ENCODE measurements at places on chromosomes 4 and X.

- DNase-seq = no peak
- no peaks in the 10 kb centered on the region for H3K27me3 ChIP-seq
- no peak overlapping the region for H3K27ac ChIP-seq
Observed at GRCh38 chr4:68617003-68617698, 41.0 kb upstream of the UGT2B17 start.

GRCh38 chr4:72094059-72094797 lies 62.4 kb downstream of the NPFFR2 start:
- H3K36me3 ChIP-seq = no peaks in the 10 kb centered on the region
- H3K4me1 ChIP-seq = no peaks in the 10 kb centered on the region
- H3K27me3 ChIP-seq = no peaks in the 10 kb centered on the region
- no peak overlapping the region for H3K4me3 ChIP-seq
- H3K27ac ChIP-seq = no peak overlapping the region

DNA sequence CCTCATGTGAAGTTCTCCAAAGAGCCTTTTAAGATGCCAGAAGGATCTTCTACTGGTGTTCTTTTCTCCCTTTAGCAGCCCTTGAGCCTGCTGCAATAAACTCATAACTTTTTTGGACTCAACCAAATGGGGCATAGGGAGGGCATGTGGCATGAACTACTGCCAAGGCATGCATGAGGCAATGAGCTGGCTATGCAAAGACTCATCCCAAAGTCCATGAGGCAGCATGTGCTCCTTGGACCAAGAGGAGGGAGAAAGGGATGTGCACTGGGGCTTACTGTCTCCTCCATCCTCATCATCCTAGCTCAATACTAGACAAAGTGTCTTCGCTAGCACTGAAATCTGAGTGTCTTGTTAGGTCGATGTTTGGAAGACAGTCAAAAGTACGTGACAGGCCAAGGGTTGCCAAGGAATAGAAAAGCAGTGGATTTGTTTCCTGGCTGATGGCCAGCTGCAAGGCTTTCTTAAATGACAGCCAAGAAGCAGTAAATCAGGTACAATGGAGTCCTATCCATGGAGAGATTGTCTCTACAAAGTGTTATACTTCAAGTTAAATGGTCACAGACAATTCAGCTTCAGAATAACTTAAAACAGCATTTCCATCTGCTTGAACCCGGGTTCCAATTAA lies 44.5 kb upstream of the ATXN3L start:
- no peaks in the 10 kb centered on the region for H3K27me3 ChIP-seq
- H3K36me3 ChIP-seq = no peaks in the 10 kb centered on the region
- H3K4me3 ChIP-seq = no peak overlapping the region

DNA sequence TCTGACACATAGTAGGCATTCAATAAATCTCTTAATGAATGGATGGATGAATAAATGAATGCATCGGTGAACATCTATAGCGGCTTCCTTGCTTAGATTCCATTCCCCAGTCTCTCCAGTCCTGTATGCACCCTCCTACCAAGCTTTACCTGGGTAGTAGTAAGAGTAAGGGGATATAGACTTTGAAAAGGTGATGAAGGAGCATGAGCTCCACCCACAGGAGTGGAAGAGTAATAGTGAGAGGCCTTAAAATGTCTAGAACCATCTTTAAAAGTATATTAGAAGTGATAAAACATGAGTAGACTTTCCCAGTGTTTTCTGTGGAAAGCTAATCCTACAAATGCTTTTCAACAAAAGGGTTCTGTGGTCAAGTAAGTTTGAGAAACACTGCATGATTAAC lies 35.5 kb upstream of the GPC3 start:
- no peaks in the 10 kb centered on the region for H3K4me1 ChIP-seq
- no peak overlapping the region for H3K27ac ChIP-seq
- H3K27me3 ChIP-seq = peaks cover 8% of the 10 kb centered on the region
- H3K4me3 ChIP-seq = no peak overlapping the region
- no peaks in the 10 kb centered on the region for H3K36me3 ChIP-seq

DNA sequence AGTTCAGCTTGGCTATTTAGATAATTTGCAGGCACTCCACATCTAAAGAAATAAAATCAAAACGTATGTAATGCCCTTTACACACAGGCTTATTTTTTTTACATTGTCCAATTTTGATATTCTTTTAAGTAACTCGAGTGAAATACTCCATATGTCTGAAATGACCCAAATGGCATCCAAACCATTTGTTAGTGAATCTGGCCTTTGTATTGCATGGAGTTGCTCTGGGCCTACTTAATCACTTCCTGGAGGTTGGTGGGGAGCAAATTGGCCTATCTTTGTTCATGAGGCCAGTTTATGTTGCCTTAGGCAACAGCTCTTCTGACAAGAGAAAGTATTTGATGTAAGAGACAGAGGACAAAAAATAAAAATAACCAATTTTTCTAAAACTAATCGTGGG lies 47.6 kb upstream of the TMEM131L start:
- no peaks in the 10 kb centered on the region for H3K4me1 ChIP-seq
- H3K4me3 ChIP-seq = no peak overlapping the region
- H3K27me3 ChIP-seq = no peaks in the 10 kb centered on the region
- no peak for DNase-seq

DNA sequence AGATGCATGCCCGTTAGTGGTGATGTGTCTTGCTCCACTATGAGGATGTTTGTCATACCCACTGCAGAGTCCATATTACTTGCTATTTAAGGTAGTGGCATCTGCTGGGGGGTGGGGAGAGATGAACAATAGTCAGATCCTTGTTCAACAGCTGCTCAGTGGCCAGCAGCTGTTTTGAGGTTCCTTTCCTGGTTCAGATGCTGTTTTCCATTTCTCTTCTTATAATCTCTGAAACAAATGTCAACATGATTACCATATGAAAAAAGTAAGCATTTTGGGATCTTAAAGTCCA lies 1567.9 kb upstream of the TENM3 start:
- H3K4me1 ChIP-seq = no peaks in the 10 kb centered on the region
- H3K4me3 ChIP-seq = no peak overlapping the region
- no peaks in the 10 kb centered on the region for H3K27me3 ChIP-seq
- H3K27ac ChIP-seq = no peak overlapping the region

GRCh38 chr4:309807-310206 lies 4.5 kb upstream of the ZNF732 start:
- DNase-seq = no peak
- no peak overlapping the region for H3K27ac ChIP-seq
- H3K36me3 ChIP-seq = no peaks in the 10 kb centered on the region
- H3K4me3 ChIP-seq = no peak overlapping the region
- H3K4me1 ChIP-seq = peaks cover 12% of the 10 kb centered on the region
- peaks cover under 1% of the 10 kb centered on the region for H3K27me3 ChIP-seq

GRCh38 chr4:175891851-175892250 lies 79.8 kb upstream of the GPM6A start:
- no peak overlapping the region for H3K4me3 ChIP-seq
- H3K36me3 ChIP-seq = no peaks in the 10 kb centered on the region
- H3K27me3 ChIP-seq = no peaks in the 10 kb centered on the region
- H3K27ac ChIP-seq = no peak overlapping the region
- H3K4me1 ChIP-seq = no peaks in the 10 kb centered on the region

DNA sequence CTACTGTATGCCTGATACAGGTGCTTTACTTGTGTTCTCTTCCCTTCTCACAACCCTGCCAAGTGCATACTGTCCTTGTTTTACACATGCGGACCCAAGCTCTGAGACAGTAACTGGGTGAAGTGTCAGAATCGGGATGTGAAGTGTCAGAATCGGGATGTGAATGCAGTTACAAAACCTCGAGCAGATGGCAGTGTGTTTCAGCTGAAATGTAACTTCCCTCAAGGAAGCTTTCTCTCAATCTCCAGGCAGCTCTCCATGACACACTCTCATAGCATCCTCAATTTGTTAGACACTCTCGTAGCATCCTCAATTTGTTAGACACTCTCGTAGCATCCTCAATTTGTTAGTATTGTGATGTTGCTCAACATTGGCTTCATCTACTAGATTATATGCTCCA lies 1.1 kb upstream of the HPSE start:
- DNase-seq = no peak
- H3K4me1 ChIP-seq = peaks cover 19% of the 10 kb centered on the region
- no peak overlapping the region for H3K27ac ChIP-seq
- peak overlapping the region; percentile 92 for H3K4me3 ChIP-seq

GRCh38 chrX:63738696-63739095 lies 46.3 kb downstream of the ARHGEF9 start:
- no peak overlapping the region for H3K27ac ChIP-seq
- DNase-seq = no peak
- no peaks in the 10 kb centered on the region for H3K27me3 ChIP-seq
- H3K4me3 ChIP-seq = no peak overlapping the region

- no peak overlapping the region for H3K27ac ChIP-seq
- DNase-seq = no peak
- H3K27me3 ChIP-seq = no peaks in the 10 kb centered on the region
Observed at GRCh38 chr4:159593681-159594080, 490.8 kb downstream of the RAPGEF2 start.

DNA sequence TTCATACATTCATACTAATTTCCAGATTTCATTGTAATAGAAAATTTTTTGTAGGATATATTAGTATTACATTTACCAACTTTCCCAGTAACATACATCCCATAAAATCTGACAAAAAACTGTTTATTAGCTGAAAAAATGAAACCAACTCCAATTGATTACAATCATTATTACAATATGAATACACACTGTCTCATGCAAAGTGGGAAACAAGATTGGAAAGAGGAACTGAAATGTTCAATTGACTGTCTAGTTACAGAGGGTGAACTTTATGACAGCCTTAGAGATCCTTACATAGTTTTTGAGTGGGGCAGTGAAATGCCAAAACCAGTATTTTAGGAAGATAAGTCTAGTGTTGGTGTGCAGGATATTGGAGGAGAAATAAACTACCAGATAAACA lies 2.3 kb upstream of the AMBN start:
- DNase-seq = no peak
- no peaks in the 10 kb centered on the region for H3K36me3 ChIP-seq
- H3K4me1 ChIP-seq = no peaks in the 10 kb centered on the region
- H3K4me3 ChIP-seq = no peak overlapping the region

DNA sequence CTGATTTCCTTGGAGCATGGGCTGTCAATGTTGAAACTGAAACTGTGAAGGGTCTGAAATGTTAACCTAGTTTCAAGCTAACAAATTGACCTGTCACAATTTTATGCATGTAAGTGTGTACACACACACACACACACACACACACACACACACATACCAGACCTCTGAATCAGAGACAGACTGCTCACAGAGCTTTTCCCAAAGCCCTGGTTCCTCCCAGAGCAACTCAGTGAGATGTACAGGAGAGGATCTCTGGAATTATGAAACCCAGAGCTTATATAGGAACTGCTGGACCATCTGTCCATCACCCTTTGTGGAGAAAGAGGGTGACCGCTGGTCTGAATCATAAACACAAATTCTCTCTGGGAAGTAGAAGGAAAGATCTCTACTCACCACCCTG lies 228.1 kb upstream of the PRPS2 start:
- H3K4me3 ChIP-seq = no peak overlapping the region
- no peaks in the 10 kb centered on the region for H3K36me3 ChIP-seq
- no peaks in the 10 kb centered on the region for H3K4me1 ChIP-seq
- no peak for DNase-seq

DNA sequence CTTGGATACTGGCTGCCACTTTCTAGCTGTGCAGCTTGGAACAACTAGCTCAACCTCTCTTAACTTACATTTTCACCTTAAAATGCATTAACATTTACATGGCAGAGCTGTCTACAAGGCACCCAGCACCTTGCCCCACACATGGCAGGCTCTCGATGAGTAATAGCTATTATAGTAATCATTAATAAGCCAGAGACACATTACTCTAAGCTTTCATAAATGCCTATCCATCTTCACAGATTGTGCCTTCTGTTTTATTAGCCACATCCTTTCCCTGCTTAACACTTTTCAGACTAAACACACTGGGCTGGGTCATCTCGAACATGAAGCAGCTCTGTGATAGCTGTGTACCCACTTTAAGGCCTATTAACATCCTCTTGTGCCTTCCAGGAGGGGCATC lies 83.8 kb upstream of the UCP1 start:
- no peaks in the 10 kb centered on the region for H3K4me1 ChIP-seq
- DNase-seq = no peak
- H3K36me3 ChIP-seq = no peaks in the 10 kb centered on the region
- H3K27me3 ChIP-seq = peaks cover 32% of the 10 kb centered on the region

GRCh38 chr4:163672751-163673150 lies 178.3 kb downstream of the TMA16 start:
- no peak overlapping the region for H3K4me3 ChIP-seq
- peaks cover 7% of the 10 kb centered on the region for H3K27me3 ChIP-seq

DNA sequence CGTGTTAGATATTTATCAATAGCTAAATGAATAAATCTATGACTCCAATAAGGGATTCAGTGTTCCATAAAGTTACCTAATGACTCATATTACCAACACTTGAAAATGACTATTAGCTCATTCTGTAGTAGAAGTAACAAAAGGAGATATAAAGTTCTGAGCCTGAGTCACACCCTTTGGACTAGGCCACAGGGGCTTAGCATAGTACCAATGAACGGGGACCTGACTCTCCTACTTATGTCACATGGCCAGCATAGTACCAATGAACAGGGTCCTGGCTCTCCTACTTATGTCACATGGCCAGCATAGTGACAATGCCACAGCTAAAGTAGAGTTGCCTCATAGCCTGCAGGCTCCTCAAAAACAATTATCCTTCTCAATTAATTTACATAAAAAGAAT lies 43.7 kb downstream of the MAGEB16 start:
- no peaks in the 10 kb centered on the region for H3K4me1 ChIP-seq
- H3K27me3 ChIP-seq = no peaks in the 10 kb centered on the region
- no peaks in the 10 kb centered on the region for H3K36me3 ChIP-seq
- no peak overlapping the region for H3K4me3 ChIP-seq

- H3K27me3 ChIP-seq = no peaks in the 10 kb centered on the region
- no peak for DNase-seq
- no peak overlapping the region for H3K4me3 ChIP-seq
- no peaks in the 10 kb centered on the region for H3K36me3 ChIP-seq
- no peaks in the 10 kb centered on the region for H3K4me1 ChIP-seq
- H3K27ac ChIP-seq = no peak overlapping the region
Observed at GRCh38 chr4:13920111-13920875, 292.8 kb upstream of the BOD1L1 start.

GRCh38 chr4:98653890-98654867 lies 4.2 kb downstream of the TSPAN5 start:
- no peak overlapping the region for H3K4me3 ChIP-seq
- no peak for DNase-seq
- no peak overlapping the region for H3K27ac ChIP-seq
- no peaks in the 10 kb centered on the region for H3K27me3 ChIP-seq
- H3K4me1 ChIP-seq = peaks cover 45% of the 10 kb centered on the region
